ENCODE measurements at places on chromosomes 4 and X.

DNA sequence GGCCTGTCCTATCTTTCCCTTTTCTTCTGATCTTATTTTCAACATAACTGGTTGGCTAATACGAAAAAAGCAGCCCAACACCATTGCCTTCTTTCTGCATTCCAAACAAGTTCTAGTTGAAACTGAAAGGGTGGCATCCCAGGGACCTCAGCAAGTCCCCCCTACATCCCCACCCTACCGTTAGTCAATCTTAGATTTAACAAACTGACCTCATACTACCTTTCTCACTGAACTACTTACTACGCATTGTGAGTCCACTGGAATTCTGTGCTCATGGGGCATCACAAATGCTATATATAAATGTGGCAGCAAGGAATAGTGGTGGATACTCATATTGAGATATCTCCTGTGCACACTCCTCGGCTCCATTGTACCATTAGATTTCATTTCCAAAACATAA, 33.1 kb upstream of the FGF5 start:
- DNase-seq, result no peak

DNA sequence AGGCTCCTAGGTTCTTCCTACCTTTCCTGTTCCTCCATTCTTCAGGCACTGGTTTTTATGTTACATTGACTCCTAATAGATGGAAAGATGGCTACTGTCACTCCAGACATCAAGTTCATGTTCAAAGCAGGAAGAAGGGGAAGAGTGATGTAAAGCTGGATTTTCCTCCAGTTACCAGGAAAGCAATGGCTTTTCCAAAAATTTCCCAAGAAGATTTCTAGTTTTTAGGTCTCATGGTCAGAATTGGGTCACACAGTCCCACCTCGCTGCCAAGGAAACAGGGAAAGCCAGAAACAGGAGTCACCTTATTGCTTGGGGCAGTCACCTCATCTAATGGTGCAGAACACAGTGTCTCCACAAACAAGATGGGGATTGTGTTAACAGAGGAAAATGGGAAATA, 21.5 kb downstream of the RXFP1 start:
- DNase-seq, result no peak

DNA sequence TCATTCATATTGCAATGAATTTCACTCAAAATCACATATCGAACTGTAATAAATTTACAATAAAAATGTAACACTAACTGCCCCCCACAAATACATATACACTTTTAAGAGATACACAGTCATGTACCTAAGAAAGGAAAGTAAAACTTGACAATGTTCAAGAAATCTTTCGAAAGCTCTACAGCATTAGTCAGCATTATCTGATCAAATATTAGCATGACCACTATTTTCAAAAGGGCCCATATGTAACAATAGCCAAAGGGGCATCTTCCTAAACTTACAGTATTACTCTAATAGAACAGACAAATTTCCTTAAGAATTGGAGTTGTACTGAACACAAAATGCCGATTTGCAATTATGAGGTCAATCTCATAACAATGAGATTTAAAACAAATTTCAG, 51.8 kb downstream of the STX18 start:
- no peak for DNase-seq

DNA sequence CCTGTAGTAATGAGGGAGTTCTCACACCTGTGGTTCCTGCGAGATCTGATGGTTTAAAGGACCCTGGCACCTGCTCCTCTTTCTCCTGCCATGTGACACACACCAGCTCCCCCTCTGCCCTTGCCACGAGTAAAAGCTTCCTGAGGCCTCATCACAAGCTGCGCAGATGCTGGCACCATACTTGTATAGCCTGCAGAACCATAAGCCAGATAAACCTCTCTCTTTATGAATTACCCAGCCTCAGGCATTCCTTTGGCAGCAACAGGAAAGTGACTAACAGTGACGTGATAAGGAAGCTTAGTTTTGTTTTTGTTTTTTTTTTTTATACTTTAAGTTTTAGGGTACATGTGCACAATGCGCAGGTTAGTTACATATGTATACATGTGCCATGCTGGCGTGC, 130.9 kb downstream of the AFAP1 start:
- DNase-seq, result no peak

DNA sequence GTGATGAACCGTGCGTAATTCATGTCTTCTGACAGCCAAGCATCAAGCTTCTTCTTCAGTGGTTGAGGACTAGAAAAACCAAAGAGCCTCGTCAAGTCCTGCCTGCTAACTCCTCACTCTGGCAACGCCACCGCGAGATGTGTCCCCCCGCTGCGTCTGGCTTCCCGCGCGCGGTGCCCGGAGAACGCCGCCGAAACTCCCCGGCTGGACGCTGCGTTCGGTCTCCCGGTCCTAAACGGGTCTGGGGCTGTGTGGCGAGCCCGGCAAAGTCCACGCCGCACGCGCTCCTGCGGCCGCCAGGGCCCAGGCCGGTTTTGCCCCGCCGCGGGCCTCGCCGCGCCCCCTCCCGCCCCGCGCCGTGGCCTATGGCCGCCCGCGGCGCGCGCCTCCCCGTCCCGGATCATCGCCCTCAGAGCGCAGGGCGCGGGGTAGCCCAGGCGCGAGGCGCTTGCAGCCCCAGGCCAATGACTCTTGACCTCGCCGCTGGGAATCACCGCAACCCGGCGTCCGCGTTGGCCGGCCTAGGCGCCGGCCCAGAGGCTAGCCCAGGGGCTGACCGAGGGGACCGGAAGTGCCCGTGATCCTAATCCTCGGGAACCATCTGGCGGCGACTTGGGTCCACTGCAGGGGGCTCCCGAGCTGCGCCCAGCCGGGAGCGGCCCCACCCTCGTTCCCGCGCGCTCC, at the start of gene AADAT:
Gene AADAT (minus strand): TSS at position 289 of the 684 bp plus-strand sequence. CDS start 266 bp downstream, at position 23.
- peak; percentile 43 for DNase-seq

DNA sequence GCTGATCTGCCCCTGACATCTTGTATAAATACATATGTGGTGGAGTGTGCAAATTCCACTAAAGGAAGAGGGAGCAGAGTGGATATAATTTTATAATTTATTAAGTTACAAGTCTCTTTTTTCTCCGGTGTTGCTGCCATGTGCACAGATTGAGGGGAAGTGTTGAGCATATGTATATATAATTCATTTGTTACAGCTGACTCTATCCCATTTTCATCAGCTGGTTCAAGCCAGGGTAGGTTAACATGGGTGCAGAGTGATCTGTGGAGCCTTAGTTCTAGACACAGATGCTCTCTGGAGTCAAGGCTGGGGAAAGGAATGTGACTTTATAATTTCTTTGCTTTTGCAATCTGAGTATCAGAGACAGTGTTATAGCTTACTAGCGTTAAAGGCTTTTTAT, 103.5 kb downstream of the WWC2 start:
- no peak for DNase-seq

GRCh38 chrX:80812176-80812575, 2.5 kb upstream of the BRWD3 start:
- peak; percentile 45 for DNase-seq

GRCh38 chr4:680928-681645, 6.7 kb downstream of the MYL5 start:
- peak; percentile 29 for DNase-seq

GRCh38 chr4:67910585-67910905, 26.7 kb upstream of the TMPRSS11D start:
- no peak for DNase-seq

Data from cerebellar cortex (tissue), 1 donor.